ENCODE measurements at places on chromosomes 12 and 14.

DNA sequence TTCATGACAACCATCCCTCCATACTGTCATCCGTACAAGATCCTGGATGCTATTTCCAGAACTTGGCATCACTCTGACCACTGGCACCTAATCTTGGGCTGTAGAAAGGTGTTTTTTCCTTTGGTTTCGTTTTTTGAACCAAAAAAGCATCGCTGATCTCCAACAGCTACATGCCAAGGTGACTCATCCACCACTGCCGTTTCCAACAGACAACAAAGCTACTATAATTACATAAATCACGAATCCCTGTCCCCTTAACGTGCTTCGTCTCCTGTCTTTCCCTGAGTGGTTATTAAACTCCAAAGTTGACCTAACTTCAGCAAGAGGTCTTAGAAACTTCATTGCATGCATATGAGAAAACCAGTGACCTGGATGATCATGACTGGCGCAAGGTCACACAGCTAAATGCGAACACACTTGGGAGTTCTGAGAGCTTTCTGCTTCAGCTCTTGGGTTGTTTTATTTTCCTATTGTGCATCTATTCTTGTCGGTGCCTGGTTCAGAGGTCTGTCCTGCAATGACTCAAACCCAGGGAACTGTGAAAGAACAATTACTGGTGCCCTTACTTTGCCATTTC lies 99.9 kb downstream of the PPM1H start:
- DNase-seq: no peak

DNA sequence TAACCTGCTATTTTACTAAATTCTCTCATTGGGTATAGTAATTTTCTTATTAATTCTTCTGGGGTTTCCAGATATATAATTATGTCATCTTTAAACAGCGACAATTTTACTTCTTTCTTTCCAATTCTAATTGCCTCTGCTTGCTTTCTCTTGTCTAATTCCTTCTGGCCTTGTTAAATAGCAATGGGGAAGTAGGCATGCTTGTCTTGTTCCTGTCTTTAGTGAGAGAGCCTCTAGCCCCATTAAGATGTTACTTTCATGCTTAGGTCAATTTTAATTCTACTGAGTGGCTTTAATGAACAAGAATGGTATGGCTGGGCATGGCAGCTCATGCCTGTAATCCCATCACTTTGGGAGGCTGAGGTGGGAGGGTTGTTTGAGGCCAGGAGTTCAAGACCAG lies 31.7 kb downstream of the LRTM2 start:
- no peak for DNase-seq

DNA sequence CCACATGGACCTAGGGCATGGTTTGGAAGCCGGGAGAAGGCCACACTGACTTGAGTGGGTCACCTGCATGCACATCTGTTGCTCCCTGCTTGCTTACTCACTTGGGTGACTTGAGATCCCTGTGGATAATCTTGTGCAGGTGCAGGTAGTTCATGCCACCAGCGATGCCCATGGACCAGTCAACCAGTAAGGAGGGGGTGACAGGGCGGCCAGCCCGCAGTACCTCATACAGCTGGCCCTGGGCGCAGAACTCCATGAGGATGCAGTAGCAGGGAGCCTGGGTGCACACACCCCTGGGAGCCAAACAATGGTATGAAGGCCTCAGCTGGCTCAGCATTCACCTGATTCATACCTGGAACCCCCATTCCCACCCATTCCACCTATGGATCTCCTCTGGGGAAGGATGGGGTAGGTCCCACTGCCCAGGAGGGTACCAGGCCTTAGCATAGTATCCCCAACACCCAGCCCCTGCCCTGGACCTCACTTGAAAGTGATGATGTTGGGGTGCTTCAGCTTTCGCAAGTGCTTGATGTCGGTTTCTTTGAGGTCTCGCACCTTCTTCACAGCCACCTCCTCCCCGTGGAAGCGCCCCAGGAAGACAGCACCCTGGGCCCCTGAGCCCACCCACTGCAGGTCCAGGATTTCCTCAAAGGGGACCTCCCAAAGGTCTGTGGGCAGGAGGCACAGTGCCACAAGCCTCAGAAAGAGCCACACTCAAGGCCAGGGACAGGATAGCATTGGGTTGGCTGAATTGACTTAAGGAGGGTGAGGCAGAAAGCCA lies 13.1 kb downstream of the MAP3K12 start:
- no peak for DNase-seq

GRCh38 chr12:116547955-116548501 lies 11.2 kb upstream of the MAP1LC3B2 start:
- no peak for DNase-seq

DNA sequence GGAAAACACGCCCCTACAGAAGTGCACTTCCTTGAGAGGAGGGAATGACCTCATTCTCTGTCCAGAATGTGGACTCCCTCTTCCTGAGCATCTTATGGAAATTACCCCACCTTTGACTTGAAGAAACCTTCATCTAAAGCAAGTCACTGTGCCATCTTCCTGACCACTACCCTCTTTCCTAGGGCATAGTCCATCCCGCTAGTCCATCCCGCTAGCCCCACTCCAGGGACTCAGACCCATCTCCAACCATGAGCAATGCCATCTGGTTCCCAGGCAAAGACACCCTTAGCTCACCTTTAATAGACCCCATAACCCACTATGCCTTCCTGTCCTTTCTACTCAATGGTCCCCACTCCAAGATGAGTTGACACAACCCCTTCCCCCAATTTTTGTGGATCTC lies 5.0 kb upstream of the INHBE start:
- no peak for DNase-seq

DNA sequence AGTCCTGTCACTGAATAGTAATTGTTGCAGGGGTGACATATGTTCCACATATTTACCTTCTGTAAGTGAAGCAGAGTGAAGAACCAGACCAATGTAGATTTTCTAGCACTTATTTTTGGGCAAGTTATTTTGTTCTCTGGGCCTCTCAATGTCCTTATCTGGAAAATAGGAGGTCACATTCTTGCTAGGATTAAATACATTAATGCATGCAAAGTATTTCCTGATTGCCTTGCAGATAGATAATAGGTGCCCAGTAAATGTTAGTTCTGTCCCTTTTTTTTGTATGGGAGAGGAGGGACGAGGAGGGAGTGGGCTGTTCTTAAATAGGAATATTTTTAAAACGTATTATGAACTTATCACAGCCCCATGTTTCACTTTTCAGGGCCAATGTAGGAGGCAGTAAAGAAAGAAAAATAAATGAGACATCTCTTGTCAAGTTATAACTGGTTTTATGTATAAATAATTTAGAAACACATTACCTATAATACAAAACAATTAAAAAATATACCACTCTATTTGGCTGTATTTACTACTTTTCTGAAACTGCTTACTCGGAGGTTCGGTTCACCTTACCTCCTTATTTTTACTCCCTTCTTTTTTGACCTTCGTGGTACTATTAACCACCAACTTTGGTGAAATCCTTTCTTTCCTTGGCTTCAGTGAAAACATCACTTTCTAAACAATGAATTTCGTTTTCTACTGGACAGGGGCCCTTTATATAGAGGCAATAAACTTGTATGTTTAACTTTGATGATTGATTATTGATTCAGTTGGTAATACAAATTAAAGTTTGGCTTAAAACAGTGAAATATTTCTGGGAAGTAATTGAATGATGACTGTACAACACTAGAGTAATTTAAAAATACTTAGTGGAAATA lies 41.9 kb downstream of the DIP2B start:
- no peak for DNase-seq

DNA sequence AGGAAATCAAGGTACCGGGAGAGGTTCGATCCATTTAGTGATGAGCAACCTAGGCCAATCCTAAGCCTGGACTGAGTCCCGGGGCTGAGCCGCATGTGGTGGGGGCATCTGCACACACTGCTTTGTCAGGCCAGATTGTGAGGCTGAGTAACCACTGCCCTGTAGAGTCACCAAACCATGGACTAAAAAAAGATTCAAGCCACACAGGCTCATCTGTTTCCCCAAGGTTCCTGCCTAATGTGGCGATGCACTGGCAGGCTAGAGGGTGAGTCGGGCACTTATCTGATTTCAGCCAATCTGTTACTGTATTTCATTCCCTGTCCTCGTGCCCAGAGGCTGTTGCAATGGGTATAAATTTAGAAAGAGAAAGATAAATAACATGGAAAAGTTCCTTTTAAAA lies 140.8 kb downstream of the TTC7B start:
- no peak for DNase-seq

DNA sequence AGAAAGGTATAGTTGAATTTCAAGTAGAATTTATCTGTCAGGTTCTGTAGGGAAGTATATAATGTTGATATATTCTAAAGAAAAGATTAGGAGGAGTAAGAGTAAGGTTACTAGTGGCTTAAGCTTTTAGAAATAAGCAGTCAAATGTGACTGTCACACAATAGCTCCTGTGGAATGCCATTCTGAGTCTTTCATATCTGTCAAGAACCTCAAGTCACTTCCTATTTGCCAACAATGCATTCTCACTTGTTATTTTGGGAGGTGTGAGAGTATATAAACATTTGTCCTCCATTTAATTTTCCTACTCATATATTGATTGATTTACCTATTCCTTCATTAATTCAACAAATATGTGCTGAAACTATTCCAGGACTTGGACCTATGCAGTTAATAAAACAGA lies 11.7 kb downstream of the CLEC9A start:
- no peak for DNase-seq

DNA sequence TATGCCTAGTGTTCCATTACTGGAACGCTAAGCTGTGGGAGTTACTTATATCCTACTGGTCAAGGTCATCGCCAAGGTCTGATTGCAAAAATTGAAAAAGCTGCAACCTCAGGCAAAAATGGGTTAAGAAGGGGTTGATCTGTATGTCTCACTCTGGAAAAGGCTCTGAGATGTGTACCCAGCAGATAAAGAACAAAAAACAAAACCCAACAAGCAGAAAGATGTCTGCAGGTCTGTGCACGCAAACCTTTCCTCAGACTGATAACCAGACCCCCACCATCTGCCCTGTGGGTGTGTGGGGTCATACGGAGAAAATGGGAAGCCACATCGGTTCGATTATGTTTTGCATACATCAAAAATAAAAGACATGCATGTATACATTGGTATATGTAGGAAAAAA lies 56.4 kb downstream of the TESC start:
- no peak for DNase-seq

GRCh38 chr12:11834931-11835330 lies 185.5 kb downstream of the ETV6 start:
- no peak for DNase-seq

DNA sequence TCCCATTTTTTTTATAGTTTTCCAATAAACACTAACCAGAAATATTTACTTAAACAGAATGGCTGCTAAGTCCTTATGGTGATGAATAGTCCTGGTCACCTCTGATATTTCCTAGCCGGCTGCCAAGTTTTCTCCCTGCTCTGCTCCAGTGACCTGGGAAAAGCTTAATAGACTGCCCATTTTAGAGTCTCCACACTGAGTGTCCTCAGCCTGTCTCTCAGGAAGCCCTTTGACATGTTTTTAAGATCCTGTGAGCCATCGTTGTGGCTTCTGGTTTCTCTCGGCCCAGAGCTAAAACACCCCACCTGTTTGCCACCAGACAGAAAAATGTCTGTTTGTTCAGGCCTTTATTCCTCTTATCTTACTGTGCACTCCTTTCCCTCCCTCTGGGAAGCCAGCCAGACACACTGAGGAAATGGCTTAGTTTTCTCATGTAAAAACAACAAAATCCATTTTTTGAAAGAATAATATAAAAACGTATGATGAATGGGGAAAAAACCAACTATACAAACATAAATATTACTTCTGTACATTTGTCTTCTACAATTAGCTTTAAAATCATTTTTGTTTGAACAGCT lies 25.4 kb upstream of the ALDH2 start:
- no peak for DNase-seq

- no peak for DNase-seq
Measured at GRCh38 chr12:114767084-114767760, 83.2 kb upstream of the TBX3 start.

GRCh38 chr12:57868221-57868620 lies 21.7 kb upstream of the CTDSP2 start:
- no peak for DNase-seq

DNA sequence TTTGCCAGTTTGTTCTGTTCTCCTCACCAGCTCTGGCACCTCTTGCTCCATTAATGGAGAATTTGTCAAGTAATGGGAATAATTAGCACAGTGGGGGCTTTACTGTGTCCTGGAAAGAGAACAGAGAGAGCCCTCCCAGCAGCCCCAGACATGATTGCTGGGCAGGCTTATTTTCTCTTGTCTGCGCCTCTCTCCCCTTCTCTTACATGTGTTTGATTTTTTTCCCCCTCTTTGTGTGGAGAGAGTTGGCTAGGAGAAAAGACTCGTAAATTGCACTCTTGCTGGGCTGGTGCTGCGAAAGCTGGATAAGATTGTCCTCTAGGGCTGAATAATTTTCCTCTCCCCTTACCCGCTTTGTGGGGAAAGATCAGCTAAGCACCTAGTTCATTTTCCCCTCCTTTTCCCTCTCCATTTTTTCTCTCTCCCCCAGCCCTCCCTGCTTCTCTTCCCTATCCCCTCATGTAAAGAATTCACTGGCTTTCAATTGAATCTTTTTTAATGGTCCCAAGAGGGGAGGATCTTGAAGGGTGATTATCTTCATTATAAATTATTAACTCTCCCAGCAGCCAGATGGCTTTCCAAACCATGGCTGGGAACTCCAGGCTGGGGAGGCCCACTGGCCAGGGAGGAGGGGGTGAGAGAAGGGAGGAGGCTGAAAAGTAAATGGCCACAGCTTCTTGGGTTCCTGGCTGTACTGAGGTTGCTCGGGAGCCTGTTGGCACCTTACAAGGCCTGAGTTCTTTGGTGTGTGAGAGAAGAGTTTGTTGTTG lies 62.2 kb downstream of the NRXN3 start:
- DNase-seq: no peak

DNA sequence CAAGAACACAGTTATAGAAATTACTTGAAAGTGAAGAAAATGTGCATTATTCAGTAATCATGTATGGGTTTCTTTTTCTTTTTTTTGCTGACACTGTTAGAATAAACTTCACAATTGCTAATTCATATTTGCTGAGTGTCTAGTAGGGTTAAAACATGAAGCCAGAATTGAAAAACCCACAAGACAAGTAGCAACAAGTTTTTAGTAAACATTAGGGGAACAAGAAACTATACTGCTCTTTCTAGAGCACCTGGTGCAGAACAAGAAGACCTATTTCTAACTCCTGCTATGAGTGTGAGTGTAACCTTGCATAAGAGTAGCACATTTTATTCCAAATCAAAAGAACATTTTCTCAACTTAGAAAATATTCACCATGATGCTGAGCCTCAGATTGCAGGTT lies 83.2 kb downstream of the ITPR2 start:
- DNase-seq: no peak

- no peak for DNase-seq
Measured at GRCh38 chr14:36647824-36648753, 13.6 kb upstream of the PAX9 start.

DNA sequence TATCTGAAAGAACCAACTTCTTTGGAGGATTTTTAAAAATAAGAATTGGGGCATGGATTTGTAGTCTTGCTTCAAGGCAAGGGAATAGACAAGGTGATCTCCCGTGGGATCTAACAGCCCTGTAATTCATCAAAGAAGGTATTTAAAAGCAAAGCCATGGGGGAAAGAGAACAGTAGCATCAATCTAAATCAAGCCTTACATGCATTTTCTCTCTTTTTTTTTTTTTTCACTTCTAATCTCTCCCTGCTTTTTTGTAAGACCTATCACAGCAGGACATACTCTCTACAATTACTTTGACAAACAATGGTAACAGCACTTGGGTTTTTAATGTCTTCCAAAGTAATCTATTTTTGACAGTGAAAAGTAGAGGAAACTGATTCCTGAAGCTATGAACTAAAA lies 367.9 kb downstream of the PAWR start:
- DNase-seq: no peak

All from activated T-helper 1 cell treated with anti-CD3 and anti-CD28 coated beads, Interleukin-2, amount 50 U/mL, for 16 hours (primary cell).